ENCODE measurements at places on chromosomes 7 and 10. TPM values are rescaled to one million over a fixed set of nuclear protein-coding genes. Genes with fewer than 3 reads are reported as not detected.

GRCh38 chr7:41886262-41886900 is 183.5 kb upstream of the INHBA start:
- no peak overlapping the region for H3K4me3 ChIP-seq
- no peak for DNase-seq
- no peaks in the 10 kb centered on the region for H3K4me1 ChIP-seq
- no peaks in the 10 kb centered on the region for H3K36me3 ChIP-seq

DNA sequence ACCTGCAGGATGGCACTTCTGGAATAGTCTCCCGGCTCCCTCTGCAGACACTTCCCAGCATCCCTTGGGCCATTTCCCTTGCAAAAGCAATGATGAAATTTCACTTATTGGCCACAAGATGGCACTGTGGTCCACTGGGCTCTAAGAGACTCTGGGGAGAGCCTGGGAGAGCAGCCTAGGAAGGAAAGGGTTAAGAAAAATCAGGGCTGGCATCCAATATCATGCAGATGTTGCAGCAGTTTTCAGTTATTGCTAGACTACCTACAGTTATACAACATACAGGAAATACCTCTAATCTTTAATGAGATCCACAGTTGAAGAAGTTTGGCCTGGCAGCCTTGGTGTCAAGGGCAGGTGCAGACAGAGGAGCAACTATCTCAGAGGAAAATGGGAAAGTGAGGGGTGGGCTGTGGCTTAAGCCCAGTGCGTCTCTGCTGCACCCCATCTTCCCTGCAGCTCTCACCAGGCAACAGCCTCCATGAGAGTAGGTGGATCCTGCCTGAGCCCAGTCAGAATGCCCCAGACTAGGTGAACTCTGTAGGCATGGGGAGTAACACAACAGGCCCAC is 100.2 kb upstream of the PRSS58 start:
- no peak overlapping the region for H3K4me3 ChIP-seq
- H3K27me3 ChIP-seq = no peaks in the 10 kb centered on the region
- no peaks in the 10 kb centered on the region for H3K4me1 ChIP-seq

DNA sequence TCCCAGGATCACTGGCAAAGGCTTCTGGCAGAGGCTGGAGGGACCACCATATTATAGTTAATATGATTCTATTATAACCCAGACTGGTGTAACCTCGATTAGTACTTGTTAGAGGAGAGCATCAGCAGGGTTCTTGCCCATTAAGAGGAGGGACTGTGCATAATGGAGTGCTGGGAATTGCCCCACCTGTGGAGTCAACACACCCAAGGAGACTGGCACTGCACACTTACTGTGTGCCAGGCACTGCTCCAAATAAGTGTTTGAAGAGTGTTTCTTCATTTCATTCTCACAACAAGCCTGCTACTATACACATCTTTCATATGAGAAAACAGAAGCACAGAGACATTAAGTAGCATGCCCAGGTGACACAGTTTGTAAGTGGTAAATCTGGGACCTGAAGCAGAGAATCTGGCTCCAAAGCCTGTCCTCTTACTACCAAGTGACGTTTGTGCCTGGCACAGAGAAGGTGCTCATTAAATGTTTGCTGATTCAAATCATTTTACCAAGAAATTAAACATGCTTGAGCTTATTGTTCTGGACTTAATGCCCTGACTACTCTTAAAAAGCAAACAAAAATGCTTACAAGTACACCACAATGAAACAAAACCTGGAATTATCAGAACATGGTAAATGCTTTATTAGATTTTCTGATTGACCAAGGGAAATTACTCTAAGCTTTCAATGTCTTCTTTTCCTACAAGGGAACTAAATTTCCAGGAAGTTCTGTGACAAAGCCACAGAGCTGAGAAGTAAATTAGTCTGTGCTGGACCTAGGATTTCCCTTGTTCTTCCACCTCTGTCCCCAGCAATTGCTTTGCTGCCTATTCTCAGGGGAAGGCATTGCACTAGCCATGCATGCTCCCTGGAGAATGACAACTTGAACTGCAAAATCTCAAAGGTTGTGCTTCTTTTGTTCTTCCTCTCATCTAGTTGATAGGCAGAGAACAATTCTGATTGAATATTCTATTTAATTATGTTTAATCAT is 809 bp downstream of the SLC13A1 start:
- H3K36me3 ChIP-seq = no peaks in the 10 kb centered on the region
- no peak overlapping the region for H3K4me3 ChIP-seq
- DNase-seq = no peak
- no peak overlapping the region for H3K27ac ChIP-seq
- H3K27me3 ChIP-seq = no peaks in the 10 kb centered on the region

LIPJ gene
- total RNA-seq = not detected

- no peak overlapping the region for H3K4me3 ChIP-seq
- peaks cover 10% of the 10 kb centered on the region for H3K4me1 ChIP-seq
- no peaks in the 10 kb centered on the region for H3K36me3 ChIP-seq
- no peaks in the 10 kb centered on the region for H3K27me3 ChIP-seq
Observed at GRCh38 chr7:28607855-28608193, 195.5 kb downstream of the CREB5 start.

DNA sequence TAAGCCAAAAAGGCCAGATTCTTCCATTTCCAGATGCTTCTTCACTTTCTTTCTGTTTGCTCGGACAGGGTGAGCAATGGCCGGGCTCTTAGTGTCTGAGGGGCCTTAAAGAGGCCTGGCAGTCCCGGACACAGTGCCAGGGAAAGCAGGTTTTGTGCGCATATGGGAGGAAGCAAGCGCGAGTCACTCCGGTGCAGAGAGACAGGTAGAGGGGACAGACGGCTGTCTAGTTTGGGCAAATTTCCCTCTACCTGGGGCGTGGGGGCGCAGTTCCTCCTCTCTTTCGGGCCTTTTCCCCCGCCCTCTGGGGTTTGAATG is 4.7 kb downstream of the NEUROD6 start:
- no peaks in the 10 kb centered on the region for H3K27me3 ChIP-seq
- DNase-seq = no peak
- no peak overlapping the region for H3K27ac ChIP-seq
- H3K36me3 ChIP-seq = no peaks in the 10 kb centered on the region
- H3K4me3 ChIP-seq = no peak overlapping the region

DNA sequence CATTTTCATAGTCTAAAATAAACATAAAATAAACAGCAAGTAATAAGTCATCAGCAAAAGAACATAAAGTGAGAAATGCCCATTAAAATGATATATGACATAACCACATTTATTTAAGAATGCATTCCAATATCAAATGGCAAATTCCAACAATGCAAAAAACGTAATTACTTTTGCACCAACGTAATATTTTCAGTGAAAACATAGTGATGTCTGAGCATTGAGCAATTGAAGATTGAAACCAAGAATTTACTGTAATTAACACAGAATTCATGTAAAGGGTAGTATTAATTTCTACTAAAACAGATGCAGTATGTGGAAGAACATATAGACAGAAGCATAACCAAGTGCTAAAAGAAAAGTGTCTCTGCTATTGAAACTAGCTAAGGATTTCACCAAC is 123.0 kb upstream of the TNS3 start:
- H3K4me1 ChIP-seq = 0 out of 2 replicates have a peak, but pooled peaks cover 3% of the 10 kb centered on the region
- no peak overlapping the region for H3K27ac ChIP-seq
- H3K27me3 ChIP-seq = no peaks in the 10 kb centered on the region
- no peak overlapping the region for H3K4me3 ChIP-seq

GRCh38 chr7:150429699-150430098 is 20.7 kb upstream of the GIMAP8 start:
- DNase-seq = no peak
- H3K36me3 ChIP-seq = no peaks in the 10 kb centered on the region
- no peak overlapping the region for H3K27ac ChIP-seq

Measured in SJCRH30 (cell line).